ENCODE measurements at places on chromosomes 3 and 15. TPM values are rescaled to one million over a fixed set of nuclear protein-coding genes. Genes with fewer than 3 reads are reported as not detected.

KLF15 gene
- 4.0 TPM for total RNA-seq

FEZF2 gene
- not detected for total RNA-seq

SPPL2A gene
- total RNA-seq: 415 TPM

EOMES gene
- 0.27 TPM for total RNA-seq

CHRFAM7A gene
- 0.96 TPM for total RNA-seq

NDUFB4 gene
- total RNA-seq: 76.5 TPM

SV2B gene
- total RNA-seq: 1.9 TPM

SPATA12 gene
- total RNA-seq: not detected

EPHA3 gene
- not detected for total RNA-seq

GOLGA6D gene
- total RNA-seq: not detected

SAMMSON gene
- total RNA-seq: not detected

TIMP4 gene
- total RNA-seq: 7.9 TPM

DNA sequence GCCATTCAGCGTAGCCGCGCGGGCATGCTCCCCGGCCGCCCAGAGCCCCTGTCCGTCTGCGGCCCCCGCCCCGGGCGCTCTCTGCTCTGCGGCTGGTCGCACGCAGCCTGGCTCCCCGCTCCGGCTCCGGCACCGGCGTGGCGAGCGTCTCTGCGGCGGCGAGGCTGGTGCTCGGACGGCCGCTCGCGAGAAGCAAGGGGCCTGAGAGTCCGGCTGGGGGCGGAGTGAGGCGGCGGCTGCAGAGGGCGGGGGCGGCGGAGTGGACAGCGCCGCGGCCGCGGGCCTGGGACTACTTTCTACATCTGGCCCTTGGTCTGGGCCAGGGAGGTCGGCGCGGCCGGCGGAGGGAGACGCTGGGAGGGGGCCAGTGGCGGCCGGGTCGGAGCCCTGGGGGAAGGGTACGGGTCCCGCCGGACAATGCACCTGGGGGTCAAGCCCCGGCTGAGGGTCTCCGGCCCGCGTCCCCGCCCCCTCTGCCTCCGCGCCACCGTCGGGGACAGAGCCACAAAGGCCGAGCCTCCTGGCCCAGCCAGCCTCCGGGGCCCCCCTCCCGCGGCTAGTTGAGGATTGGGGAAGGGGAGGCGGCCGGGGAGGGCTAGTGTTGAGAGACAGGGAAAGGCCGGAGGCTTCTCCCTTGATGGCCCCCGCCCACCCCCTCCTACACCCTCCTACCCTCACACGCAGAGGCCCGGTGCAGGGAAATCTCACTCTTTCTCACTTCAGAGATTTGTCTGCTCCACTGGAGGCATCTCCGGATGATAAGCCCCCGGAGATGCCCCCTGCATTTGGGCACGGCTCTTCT lies at the start of gene PRTG:
TSS of gene PRTG (minus strand) at position 226 of the 802 bp plus-strand sequence. CDS start at position 5, 221 bp downstream.
- DNase-seq: peak; percentile 38

GRCh38 chr3:17412950-17413530 lies 329.4 kb downstream of the TBC1D5 start:
- DNase-seq: no peak

GRCh38 chr3:142534543-142534942 lies 44.0 kb downstream of the ATR start:
- no peak for DNase-seq

- DNase-seq: no peak
Measured at GRCh38 chr3:80753021-80753420, 985.2 kb upstream of the ROBO1 start.

DNA sequence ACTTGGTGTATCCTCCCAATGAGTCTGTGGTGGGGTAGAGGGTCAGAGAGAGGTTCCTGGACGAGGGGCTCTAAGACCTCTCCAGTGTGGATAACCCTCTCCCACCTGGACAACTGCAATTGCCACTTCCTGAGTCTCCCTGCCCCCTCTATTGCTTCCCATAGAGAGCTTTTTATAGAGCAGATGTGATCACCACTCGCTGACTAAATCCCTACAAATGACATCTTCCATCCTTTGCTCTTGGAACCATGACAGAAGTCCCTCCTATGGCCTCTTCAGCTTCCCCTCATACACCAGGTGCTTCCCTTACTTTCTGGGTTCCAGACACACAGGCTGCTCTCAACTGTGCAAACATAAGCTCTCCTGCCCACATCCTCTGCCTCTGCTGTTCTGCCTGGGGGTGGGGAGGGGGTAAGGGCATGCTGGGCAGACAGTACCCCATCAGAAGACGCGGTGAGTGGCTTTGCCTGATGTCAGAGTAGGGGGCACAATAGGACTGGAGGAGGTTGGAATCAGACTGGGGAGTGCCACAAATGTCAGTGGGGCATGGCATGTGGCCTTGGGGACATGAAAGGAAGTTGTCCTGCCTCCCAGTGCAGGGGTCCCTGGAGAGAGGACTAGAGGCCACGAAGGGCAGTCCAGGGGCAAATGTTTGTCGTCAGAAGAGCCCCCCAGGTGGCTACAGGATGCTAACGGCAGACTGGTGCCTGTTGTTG lies 15.2 kb downstream of the ITIH3 start:
- DNase-seq: no peak

DNA sequence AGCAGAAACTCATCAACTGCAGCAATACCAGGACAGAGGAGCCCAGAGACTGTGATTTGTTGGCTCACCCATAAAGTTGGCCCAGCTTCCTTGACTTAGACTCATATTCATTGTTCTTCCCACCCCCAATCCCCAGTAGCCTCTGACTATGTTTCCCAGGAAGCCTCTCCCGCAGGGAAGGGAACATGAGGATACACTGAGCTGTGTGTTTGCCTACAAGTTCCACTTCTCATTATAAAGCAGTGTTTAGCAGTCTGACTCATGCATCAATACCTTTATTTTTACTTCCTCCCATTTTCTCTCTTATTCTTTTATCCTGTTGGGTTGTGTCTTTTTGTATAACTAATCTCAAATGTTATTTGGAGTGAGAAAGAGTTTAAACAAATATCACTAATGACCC lies 111.6 kb upstream of the PHLDB2 start:
- DNase-seq: no peak

DNA sequence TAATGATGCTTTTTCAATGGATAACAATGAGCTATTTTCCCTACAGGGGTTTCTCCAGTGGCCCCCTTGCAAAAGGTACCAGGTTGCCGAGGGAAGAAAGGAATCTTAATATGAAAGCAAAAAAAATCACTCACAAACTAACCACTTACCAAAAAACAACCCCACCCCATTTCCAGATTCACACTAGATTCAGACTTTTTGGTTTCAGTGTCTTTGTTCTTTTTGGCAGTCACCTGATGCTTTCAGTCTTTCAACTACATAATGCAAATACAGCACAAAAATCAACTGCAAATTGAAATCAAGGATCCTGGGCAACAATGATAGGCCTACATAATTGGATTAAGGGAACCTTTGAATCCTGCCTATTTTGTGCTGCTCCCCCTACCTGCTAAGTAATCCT lies 71.1 kb upstream of the RAP2B start:
- no peak for DNase-seq

DNA sequence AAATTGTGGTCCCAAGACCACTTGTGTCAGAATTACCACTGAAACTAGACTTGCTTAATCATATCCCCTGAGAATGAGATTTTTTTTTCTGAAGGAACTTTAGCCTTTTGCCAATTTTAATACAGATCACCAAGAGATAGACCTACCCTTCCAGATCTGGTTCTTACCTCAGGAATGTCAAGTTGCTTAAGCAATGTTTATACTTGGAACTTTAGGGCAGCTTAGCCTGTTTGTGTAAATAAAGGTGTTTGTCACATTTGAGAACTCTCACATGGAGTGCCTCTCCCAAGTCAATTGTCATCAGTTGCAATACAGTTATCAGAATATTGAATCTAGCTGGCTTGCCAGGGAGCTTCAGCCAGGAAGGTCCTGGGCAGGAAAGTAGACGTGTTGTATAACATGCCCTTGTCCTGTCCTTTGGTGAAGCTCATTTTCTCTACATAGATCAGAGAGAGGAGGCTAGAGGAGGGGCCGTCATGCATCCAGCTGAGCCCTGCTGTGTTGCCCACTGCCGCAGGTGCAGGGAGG lies 3.9 kb downstream of the GPD1L start:
- DNase-seq: no peak

DNA sequence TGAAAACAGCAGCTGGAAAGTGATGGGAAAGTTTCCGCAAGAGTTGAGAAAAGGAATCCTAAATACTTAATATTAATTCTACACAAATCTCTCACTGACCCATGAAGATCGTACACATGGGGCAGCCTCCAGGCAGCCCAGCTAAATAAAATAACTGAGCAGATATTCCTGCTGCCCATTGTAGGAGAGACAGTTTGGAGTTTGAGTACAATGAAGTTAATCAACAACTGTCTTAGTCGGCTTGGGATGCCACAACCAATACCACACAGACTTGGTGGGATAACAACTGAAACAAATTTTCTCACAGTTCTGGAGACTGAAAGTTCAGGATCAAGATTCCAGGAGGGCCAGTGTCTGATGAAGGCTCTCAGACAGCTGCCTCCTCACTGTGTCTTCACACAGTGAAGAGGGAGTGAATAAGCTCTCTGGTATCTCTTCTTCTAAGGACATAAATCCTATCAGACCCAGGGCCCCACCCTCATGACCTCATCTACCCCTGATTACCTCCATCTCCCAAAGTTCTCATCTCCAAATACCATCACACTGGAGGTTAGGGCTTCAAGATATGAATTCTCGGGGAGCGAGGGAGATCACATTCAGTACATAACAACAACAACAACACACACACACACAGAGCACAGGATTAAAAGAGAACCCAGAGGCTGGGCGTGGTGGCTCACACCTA lies 9.7 kb downstream of the TRPM7 start:
- no peak for DNase-seq

- DNase-seq: no peak
Measured at GRCh38 chr3:106355873-106356272, 487.1 kb upstream of the CBLB start.

GRCh38 chr3:52532838-52533622 lies 627 bp downstream of the NT5DC2 start:
- peak; percentile 40 for DNase-seq

DNA sequence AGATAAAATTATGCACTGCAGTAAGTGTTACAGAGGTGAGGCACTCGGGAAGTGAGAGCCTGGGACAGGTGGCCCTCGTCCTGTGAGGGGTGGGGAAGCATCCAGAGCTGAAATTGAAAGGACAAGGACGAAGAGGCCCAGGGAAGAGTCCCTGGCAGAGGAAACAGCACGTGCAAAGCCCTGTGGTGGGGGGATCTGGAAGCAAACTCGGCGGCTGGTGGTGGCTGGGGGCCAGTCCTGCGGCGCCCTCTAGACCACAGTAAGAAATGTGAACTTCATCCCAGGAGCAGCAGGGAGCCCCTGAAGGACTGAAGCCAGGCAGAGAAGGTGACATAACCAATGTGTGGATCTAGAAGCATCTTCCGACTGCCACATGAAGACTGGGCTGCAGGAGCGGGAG lies 42.8 kb downstream of the GRIP2 start:
- no peak for DNase-seq

DNA sequence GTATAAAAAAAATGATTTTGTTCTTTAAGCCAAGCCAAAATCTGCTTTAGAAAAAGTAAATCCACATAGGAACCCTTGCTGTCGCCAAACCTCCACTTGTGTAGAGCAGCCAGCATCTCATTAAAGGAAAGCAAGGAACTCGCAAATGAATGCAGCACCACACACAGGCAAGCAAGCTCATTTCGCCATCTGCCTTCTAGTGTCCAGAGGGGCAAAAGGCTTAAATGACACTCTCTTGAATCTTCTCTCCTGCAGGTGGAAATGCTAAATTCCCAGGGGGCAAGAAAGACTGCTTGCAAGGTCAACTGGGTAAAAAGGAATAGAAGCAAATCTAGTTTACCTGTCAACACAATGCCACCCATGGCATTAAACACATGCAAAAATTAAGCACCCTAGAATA lies 2.4 kb downstream of the MB21D2 start:
- no peak for DNase-seq

- DNase-seq: no peak
Measured at GRCh38 chr3:113685956-113686721, 10.3 kb downstream of the USF3 start.

GRCh38 chr3:106746286-106746685 lies 631.0 kb upstream of the CCDC54 start:
- DNase-seq: no peak

GRCh38 chr3:87267953-87268645 lies 8.3 kb downstream of the POU1F1 start:
- DNase-seq: no peak

GRCh38 chr3:39911465-39912309 lies 102.3 kb downstream of the MYRIP start:
- DNase-seq: no peak

DNA sequence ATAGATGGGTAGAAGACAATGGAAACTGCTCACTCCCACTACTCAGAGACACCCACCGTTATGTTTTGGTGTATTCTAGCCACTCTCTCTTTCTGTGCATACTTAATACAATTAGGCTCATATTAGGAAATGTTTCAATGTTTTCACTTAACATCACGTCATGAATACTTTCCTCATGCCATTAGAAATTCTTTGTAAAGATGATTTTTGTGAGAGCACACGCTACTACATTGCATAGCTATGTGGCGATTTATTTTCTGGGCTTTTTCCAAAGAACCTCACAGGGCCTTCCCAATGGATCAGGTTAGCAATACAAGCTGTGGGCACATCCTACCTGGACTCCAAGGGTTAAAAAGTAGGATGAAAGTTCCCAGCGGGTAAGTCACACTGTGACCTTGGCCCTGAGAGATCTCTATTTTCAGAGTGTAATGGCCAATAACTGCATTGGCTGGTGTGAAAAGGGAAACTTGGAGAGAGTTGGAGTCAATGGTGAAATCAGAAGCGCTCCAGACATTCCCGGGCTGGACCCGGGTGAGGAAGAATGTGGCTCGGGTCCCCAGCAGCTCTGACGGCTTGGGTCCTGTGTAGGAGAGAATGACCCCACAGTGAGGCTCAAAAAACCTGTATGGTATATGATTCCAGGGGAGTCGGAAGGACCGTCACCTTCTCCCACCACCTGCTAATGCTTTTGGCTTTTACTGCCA lies 25.8 kb upstream of the TGM5 start:
- no peak for DNase-seq

GRCh38 chr3:16319307-16319706 lies 54.3 kb downstream of the OXNAD1 start:
- no peak for DNase-seq

- DNase-seq: no peak
Measured at GRCh38 chr3:113537155-113537554, 4.8 kb downstream of the SIDT1 start.

GRCh38 chr3:153595186-153595815 lies 433.3 kb downstream of the RAP2B start:
- DNase-seq: no peak

DNA sequence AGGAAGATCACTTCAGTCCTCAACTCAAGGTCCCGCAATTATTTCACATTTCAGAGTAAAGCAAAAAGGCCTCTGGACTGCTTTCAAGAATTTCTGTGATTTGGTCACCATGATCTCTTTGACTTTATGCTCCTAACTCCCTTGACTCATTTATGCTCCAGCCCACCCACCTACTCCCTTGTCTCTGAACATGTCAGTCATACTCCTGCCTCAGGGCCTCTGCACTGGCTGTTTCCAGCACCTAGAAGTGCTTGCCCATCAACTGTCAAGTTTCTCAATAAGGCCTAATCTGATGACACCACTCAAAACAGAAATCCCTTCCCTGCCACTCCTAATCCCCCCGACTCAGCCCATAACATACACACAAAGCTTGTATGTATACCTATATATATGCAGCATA lies 36.1 kb upstream of the CSPG5 start:
- no peak for DNase-seq

Measured in transverse colon (tissue), 4 donors.